ENCODE measurements at places on chromosomes 16 and 17.

- DNase-seq: peak; percentile 89
Measured at GRCh38 chr16:1413684-1414531, 596 bp downstream of the UNKL start.

GRCh38 chr16:1188432-1189189, 35.7 kb downstream of the CACNA1H start:
- DNase-seq: peak; percentile 81

DNA sequence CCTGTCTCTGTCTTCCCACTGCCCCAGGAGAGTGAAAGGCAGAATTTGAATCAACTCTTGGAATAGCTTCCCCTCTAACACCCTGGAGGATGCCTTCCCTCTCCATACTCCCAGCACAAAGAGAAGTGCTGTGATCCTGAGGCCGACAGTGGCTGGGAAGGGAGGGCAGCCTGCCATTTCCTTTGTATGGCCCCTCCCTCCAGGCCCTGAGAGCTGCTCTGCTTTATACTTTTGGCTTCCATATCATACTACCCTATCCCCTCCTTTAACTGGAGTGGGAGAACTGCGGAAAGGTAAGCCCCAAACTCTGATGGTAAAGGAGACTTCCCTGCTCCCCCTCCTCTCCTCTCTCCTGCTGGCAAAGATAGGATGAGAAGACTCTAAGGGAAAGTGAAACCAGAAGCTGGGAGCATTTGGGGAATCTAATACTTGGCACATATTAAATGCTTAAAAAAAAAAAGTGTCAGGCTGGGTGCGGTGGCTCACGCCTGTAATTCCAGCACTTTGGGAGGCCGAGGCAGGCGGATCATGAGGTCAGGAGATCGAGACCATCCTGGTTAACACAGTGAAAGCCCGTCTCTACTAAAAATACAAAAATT, 4.1 kb upstream of the MED24 start:
- no peak for DNase-seq

- DNase-seq: no peak
Measured at GRCh38 chr17:74160656-74161502, 42.6 kb upstream of the RPL38 start.

DNA sequence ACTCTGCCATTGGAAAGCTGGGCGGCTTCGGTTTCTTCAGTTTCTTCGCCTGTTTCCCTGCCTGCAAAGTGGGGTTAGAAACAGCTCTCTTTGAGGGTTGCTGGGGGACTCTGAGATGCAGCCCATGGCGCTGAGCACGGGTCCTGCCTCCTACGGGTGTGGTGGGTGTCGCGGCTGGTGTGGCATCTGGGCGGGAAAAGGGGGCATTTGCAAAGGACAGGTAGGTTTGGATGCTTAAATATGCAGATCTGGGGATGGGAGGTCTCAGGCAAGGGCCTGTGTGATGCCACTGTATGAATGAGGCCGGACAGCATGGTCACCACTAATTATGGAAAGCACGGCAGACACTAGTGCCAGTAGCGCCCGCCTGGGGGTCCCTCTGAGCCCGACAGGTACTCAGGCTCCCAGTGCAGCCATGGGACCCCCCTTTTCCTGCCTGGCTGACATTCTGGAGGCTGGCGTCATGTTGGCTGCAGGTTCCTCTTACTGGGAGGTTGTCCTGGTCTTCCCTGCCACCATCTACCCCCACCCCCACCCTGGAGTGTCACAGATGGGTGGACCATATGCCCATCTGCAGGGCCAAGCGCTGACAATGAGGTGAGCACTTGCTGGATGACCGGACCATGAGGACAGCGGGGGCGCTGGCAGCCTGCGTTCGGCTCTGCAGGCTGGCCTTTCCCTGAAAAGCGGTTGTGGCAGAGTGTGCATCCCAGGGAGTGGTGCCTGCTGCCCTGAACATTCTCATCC, 237.7 kb downstream of the SEC14L1 start:
- no peak for DNase-seq

GRCh38 chr17:33593991-33594390, 300.9 kb upstream of the ASIC2 start:
- no peak for DNase-seq

GRCh38 chr17:51701501-51701900, 441.2 kb downstream of the UTP18 start:
- DNase-seq: no peak

GRCh38 chr16:72072514-72073342, 9.7 kb downstream of the HPR start:
- DNase-seq: no peak

- no peak for DNase-seq
Measured at GRCh38 chr17:79914813-79915740, 75.8 kb upstream of the CBX4 start.

DNA sequence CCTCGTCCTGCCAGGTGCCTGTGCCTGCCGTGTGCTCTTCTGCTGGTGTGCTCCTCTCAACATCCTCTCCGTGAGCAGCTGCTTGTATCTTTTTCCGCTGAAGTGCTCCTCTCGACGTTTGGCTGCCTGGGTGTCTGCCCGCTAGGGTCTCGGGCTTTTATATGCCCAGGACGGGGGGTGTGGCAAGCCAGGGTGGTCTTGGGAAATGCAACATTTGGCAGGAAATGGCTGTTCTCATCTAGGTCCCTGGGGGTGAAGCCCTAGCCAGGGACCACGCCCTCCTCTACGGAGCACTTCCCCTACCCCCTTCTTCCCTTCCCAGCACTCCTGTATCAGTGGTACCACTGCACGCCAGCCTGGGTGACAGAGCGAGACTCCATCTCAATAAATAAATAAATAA, 49.4 kb downstream of the IQCK start:
- DNase-seq: no peak

DNA sequence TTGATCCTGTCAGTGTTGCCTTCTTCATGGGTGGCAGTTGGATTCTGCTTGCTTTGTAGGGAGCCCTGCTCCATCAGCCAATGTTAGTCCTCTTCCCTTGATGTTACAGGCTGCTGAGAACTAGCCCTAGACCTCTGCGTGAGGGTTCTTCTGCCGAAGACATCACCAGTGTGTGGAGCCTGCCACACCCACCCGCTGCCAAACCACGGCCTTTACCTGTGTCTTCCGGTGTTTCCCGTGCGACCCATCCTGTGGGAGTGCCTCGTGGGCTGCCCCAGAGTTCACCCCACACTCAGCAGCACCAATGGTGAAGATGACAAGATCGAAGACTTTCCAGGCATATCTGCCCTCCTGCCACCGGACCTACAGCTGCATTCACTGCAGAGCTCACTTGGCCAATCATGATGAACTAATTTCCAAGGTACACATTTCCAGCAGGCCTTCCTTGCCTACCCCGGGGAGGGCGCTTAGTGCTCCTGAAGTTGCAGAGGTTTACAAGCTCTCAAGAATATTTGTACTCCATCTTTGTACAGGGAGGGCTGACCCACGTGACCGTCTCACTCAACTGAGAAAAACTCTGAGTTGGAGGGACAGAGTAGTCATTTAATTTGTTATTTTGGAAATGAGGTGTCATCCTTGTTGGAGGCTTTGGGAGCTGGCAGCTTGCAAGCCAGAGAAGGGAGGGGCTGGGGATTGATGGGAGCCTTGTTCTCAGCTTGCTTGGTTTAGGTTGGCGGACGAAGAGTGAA, 21.8 kb downstream of the YPEL2 start:
- DNase-seq: peak; percentile 69

- DNase-seq: no peak
Measured at GRCh38 chr16:55136356-55137150, 187.4 kb upstream of the IRX6 start.

DNA sequence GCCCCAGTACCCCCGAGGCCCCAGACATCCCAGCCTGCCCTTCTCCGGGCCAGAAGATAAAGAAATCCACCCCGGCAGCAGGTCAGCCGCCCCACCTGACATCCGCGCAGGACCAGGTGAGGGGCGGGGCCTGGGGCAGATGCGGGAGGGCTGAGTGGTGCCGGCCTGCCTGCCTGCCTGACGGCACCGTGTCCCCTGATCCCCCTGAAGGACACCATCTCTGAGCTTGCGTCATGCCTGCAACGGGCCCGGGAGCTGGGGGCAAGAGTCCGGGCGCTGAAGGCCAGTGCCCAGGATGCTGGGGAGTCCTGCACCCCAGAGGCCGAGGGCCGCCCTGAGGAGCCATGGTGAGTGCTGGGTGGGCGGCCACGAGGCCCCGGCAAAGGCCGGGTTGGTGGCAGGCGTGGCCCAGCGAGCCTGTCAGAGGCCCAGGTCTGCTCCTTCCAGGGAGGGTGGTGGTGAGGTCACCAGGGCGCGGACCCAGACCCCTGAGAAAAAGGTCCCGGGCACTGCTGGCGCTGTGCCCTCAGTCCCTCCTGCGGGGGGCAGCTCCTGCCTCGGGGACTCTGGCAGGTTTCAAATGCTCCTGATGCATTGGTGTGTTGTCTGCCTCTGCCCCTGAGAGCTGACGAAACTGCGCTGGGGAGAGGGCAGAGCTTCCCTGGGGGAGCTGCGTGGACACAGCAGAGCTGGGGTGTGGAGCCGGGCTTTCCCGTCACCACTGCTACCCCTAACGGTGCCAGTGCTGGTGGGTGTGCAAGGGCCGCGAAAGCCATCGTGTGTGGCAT, 1.2 kb downstream of the CDT1 start:
- DNase-seq: peak; percentile 77

GRCh38 chr17:79923974-79924638, 84.9 kb upstream of the CBX4 start:
- peak; percentile 72 for DNase-seq

DNA sequence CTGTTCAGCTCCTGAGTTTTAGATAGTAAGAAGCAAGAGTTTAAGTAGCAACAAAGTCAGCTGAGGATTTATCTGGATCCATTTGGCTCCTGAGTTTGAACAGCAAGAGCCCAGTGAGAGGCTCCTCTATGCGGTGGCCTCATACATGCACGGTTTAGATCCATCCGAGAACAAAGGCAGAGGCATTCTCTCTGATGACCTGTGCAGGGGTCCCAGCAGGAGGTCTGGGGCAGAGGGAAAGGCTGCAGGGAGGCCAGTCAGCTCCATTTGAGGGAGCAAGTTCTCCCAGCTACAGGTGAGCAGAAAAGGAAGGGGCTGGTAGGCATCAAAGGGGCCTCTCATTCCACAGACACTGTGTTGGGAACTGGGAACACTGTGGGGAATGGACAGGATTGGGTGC, 16.5 kb downstream of the PITPNM3 start:
- DNase-seq: no peak

GRCh38 chr16:64919929-64920607, 201.8 kb downstream of the CDH11 start:
- no peak for DNase-seq

GRCh38 chr16:54582631-54583250, 296.2 kb upstream of the IRX3 start:
- DNase-seq: no peak

GRCh38 chr17:65772989-65773388, 211.5 kb upstream of the AXIN2 start:
- DNase-seq: no peak

DNA sequence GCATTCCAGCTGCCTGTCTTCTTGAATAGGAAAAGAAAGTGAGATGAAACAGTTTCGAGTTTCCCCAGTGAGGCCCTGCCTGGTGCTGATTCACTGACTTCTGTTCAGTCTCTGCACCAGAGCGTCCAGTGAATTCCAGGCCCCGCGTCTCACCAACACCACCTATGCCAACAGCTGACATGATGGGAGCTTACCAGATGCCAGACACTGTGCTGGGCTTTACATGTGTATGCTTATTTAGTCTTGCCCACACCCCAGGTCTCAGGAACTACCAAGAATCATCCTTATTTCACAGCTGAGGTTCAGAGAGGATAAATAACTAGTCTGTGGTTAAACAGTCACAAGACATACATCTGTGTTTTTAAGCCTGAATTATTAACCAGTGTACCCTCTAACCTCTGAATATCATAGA, 29.1 kb upstream of the IRX6 start:
- no peak for DNase-seq

DNA sequence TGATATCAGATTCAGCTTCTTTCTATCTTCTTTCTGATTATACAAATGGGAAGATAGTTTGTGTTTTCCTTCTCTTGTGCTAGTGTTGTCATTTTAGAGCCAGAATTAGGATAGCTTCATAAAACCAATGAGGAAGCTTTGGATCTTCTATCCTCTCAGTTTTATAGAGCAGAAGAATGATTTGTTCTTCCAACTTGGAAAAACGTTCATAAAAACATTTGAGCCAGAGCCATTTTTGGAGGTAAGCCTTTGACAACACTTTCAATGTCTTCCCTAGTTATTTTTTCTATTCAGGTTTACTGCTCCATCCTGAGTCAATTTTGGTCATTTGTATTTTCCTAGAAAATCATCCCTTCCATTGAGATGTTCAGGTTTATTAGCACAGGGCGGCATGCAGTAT, 91.2 kb upstream of the MYOCD start:
- DNase-seq: no peak

DNA sequence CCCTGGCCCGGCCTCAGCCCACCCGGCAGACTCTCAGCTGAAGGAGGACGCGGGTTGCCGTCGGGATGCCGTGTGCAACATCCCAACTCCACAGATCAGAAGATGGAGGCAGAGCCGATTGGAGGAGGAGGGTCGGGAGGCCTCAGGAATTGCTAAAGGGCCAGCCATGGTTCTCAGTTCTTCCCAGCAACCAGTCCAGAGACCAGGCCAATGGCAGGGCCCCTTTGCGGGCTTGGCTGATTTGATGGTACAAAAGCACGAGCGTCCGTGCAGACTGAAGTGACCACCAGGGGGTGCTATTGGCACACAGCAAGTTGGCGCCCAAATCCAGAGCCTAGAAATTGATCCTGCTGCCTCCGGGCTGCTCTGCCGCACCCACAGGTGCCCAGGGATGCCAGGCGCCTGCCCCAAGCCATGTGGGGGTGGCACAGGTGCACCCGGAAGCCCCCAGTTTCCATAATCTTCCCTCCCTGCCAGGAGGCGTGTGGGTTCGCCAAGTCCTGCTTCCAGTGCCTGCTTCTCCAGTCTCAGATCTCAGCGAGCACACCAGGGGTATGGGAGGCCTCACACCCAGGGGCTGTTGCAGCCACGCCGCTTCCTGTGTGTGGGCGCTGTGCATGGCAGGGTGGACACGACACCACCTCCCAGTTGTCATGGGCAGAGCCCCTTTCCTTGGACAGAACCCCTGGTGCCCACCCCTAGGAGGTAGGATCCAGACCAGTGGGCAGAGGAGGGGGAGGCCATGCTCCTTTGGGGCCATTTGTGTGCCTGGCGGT, 7.1 kb upstream of the TEX19 start:
- peak; percentile 92 for DNase-seq

DNA sequence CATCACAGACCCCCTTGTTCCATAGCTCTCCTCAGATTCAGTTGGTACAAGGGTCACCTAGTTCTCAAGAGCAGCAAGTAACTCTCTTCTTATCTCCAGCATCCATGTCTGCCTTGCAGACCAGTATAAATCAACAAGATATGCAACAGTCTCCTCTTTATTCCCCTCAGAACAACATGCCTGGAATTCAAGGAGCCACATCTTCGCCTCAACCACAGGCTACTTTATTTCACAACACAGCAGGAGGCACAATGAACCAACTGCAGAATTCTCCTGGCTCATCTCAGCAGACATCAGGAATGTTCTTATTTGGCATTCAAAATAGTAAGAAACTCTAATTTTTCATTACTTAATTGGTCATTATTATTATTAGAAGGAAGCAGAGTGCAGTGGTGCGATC, 32.4 kb downstream of the NQO1 start:
- DNase-seq: no peak

- DNase-seq: no peak
Measured at GRCh38 chr16:63982741-63983140, 1139.1 kb downstream of the CDH11 start.

GRCh38 chr16:2208308-2208707, 2.4 kb downstream of the BRICD5 start:
- no peak for DNase-seq

- no peak for DNase-seq
Measured at GRCh38 chr16:77070683-77071082, 120.3 kb upstream of the MON1B start.
